ENCODE measurements at places on chromosomes 11 and 22.

DNA sequence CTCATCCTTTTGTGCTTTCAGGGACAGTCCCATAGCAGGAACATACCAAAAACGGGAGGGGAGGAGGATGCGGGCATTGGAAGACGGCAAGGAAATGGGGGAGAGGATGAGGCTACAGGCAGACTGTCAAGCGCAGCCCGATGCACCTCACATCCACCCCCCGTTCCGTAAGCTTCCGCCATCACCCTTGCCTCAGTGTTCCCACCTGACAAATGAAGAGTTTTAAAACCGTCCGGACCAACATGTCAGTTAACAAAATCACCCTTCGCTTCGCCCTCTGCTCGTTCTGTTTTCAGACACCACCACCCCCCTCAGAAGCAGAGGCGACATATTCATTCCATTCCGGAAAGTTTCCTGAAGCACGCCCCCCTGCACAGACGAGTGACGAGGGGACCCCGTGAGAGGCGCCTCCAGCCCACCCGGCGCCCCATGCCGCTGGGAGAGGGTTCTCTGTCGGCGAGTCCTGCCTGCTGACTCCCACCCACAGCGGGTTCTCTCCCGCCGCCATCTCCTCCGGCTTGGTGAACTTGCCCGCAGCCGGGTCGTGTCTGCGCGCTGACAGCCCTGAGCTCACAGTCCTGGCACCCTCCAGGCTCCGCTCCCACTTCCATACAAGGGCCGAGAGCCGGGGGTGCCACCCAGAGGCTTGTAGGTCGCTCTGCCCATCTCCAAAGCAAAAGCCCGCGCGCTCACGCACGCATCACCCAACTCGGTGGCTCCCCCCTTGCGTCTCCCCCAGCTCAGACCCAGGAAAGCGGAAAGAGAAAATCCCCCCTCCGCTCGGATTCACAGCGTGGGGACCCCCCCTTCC, 1.5 kb downstream of the IGSF9B start:
- DNase-seq: no peak

DNA sequence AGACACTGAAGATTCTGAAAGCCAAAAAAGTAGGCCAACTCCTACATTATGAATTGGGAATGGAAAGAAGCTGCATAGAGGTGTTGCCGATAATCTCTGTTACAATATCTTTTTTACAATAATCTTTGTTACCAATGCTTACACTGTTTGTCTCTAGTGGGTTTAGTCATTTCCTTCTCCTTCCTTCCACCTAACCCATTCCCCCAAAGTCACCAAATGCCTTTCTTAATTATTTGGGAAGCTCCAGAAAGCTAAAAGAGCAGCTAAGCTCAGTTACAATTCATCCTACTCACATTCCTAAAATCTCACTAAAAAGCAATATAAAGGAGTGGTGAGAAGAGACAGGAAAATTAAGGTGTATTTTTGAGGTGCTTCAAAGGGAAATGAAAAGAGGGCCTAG, 313.7 kb downstream of the SWAP70 start:
- DNase-seq: no peak

DNA sequence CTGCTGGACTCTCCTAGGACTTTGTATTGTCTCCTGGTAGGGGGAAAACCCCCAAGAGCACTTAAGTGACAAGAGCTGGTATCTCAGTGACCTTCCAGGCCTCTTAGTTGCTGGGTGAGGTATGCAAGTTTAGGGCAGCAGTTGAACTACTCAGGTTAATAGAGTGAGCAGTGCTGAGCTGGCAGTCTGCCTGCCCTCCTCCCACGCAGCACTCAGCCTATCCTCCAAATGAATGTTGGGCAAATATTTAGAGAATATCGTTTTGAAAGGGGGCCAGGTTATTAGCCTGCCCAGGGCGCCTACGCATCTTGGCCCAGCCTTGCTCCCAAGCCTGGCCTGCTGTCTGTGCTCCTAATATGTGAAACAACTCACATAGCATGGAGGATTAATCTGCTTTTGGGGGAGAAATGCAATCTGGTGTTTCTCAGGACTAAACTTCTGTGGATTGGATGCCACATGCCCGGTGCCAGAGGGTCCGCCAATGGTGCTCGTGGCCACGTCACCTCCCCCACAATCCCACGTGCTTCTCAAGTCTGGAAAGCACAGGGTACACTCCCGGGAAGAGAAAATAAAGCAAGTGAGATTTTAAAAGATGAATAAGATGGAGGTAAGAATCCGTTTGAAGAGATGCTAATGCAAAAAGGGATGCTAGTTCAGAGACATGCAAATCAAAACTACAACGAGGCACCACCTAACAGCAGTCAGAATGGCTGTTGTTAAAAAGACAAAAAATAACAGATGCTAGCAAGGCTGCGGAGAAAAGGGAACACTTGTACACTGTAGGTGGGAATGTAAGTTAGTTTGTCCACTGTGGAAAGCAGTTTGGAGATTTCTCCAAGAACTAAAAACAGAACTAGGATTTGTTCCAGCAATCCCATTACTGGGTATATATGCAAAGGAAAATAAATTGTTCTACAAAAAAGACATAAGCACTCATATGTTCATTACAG, 67.7 kb downstream of the SPON1 start:
- no peak for DNase-seq

GRCh38 chr22:45522462-45522861, 19.8 kb downstream of the FBLN1 start:
- no peak for DNase-seq

DNA sequence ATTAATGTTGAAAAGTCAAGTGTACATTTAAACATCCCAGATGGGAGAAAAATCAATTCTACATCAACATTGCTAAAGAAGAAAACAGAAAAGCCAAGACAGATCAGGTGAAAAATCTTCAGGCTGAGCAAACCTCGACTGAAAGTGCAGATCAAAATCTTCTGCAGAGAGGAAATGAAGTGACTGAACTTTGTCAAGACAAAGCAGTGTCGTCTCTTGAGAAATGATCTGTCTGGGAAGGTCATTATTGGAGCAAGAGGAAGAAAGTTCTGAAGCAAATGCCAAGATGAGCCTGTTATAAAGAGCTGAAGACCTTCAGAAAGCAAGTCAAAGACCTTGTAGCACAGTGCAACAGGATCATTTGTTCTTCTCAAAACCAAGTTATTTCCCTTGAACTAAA, 5.8 kb upstream of the PLEKHB1 start:
- no peak for DNase-seq

DNA sequence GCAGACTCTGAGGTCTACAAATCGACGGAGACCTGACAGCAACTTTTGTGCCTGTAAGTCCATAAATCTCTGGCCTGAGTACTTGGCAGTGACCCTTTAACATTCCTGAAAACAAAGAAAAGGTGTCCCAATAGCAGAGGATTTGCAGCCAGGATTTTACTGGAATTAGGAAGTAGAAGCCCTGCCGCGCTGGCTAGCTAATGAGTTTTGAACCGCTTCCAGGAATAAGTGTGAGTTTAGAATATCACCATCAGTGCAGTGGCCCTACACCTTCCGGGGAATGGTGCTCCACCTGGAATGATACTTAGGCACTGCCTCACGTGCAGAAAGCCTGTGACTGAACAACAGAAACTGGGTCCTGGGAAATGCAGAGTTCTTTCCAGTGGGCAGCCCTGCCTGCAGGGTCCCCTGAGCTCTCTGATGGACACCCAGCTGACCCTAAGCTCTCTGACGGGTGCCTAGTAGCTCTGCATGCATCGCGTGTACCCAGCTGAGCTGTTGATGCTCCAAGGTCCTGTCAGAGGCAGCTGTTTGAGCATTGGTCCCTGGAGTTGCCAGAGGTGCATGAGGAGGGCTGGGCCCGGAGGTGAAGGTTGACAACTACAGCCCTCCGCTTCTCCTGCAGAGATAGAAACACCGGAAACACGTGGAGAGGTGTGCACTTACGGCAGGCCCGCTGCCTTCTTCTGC, 380.9 kb downstream of the TBC1D22A start:
- DNase-seq: no peak

GRCh38 chr11:12784445-12784844, 110.2 kb downstream of the TEAD1 start:
- no peak for DNase-seq
